ENCODE measurements at places on chromosomes 2 and 18. TPM values are rescaled to one million over a fixed set of nuclear protein-coding genes. Genes with fewer than 3 reads are reported as not detected.

The PIGN gene
- 23.1 TPM for total RNA-seq

The ALPP gene
- total RNA-seq, result not detected

GRCh38 chr2:28780496-28780895 is 28.9 kb downstream of the PPP1CB start:
- DNase-seq, result no peak

DNA sequence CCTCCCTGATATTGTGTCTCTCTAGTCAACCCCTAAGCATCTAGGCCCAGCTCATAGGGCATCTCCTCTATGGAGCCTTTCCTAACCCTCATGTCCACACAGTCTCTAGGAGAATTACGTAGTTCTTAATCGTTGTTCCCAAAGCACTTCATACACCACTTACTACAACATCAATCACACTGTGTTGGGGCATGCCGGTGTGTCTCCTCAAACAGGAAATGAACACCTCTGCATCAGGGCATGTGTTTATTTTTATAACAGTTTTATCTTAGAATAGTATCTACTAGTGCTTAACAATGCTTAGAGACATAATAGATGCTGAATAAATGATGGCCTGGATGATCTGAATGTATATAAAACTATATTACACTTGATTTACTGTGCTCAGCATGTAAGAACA is 19.7 kb downstream of the CYP1B1 start:
- DNase-seq, result no peak

The PDE11A gene
- total RNA-seq, result 2.0 TPM

The KCNG2 gene
- not detected for total RNA-seq

- no peak for DNase-seq
Observed at GRCh38 chr2:76491503-76491902, 780.8 kb upstream of the GCFC2 start.

GRCh38 chr2:204116159-204116792 is 179.7 kb downstream of the ICOS start:
- DNase-seq, result no peak

The XIRP2 gene
- 0.35 TPM for total RNA-seq

DNA sequence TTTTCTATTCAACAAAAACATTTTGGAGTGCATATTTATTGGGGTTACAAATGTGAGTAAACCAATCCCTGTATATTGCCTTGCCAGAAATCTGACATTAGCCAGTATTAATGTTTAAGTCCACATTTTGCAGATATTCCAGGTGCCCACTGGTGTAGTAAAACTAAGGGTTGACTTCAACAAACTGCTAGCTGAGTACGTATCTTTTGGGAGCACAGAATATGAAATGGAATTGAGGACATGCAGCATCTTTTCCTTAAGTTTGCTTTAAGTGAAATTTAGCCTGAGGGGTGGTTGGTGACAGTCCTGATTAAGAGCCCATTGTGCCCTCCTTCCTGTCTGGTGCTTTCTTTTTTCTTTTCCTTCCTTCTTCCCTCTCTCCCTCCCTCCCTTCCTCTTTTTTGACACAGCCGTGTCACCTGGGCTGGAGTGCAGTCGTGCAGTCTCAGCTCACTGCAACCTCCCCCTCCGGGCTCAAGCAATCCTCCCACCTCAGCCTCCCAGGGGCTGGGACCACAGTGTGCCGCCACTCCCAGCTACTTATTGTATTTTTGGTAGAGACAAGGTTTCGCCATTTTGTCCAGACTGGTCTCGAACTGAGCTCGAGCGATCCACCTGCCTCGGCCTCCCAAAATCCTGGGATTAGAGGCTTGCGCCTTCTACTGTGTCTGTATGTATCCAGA is 1.6 kb downstream of the NUP35 start:
- no peak for DNase-seq

- no peak for DNase-seq
Observed at GRCh38 chr2:12110074-12110473, 363.6 kb downstream of the LPIN1 start.

- DNase-seq, result no peak
Observed at GRCh38 chr2:200625282-200625681, 39.5 kb downstream of the AOX1 start.

GRCh38 chr2:210167227-210167626 is 4.0 kb downstream of the KANSL1L start:
- no peak for DNase-seq

GRCh38 chr2:212953170-212953920 is 198.1 kb downstream of the IKZF2 start:
- DNase-seq, result no peak

GRCh38 chr2:148998165-148998830 is 40.2 kb upstream of the LYPD6B start:
- no peak for DNase-seq

DNA sequence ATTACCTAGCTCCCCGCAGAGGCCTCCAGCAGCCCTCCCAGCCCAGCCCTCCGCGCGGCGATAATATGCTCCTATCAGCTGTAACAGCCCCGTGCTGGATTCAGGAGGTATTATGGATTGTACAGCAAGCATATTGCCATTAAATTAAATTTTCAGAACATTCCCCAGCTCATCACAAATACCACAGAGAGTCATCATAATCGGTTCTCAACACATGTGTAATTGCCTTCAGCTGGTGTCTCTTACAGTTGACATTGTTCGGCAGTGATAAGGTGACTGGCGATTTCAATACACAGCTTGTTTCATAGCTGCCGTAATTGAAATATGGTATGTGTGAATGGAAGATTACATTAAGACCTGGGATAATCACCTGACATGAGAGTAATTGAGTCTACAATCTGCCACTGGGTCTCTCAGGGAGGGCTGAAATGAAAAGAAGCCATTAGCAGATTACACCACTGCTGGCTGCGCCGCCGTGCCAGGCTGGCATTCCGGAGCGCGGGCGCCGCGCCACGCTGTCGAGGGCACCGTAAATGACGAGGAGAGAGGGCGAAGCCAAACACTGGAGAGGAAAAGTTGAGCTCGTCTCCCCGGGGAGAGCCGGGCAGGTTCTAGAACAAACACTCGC is 549.4 kb upstream of the SALL3 start:
- DNase-seq, result no peak

The MYO7B gene
- 0.22 TPM for total RNA-seq

DNA sequence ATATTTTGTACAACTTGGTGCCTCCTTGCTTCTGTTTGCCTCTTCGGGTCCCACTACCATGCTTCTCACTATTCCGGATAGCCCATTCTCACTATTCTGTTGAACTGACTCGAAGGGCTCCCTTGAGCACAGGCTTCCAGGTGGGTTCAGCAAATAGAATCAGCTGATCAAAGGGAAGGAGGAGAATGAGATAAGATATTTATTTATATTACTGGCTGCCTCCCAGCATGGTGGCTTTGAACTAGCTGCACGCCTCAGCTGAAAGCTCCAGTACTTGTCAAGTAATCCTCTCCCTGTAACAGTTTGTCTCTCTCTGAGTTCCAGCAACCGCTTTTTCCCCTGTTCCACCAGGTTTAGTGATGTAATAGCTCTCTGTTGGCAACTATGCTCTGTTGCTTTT is 187.8 kb upstream of the HNRNPA3 start:
- DNase-seq, result no peak

The POTEJ gene
- 0.06 TPM for total RNA-seq

The LAMA1 gene
- total RNA-seq, result 0.65 TPM

The HMSD gene
- not detected for total RNA-seq

- DNase-seq, result no peak
Observed at GRCh38 chr18:4638680-4639079, 183.6 kb upstream of the DLGAP1 start.

- no peak for DNase-seq
Observed at GRCh38 chr18:34562252-34562870, 147.7 kb upstream of the DTNA start.

DNA sequence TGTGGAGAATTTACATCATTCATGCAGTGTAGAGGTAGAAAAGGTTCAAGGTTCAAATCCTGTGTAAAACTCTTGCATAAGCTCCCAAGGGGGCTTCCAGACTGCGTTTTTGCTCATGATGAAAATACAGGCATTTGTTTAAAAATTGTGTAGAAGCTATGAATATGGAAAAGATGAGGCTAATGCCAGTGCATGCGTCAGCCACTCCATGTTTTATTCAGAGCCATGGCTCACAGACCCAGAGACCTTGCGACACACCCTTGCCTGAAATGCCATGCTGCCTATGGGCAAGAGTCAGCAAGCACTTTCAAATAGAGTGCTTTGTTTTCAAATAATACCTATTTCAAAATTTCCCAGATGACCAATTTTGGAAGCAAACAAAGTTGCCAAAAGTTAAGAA is 262.3 kb downstream of the TRIB2 start:
- DNase-seq, result no peak

The HK2 gene
- total RNA-seq, result 1.9 TPM

GRCh38 chr2:71889759-71890684 is 257.6 kb downstream of the CYP26B1 start:
- no peak for DNase-seq

- no peak for DNase-seq
Observed at GRCh38 chr2:103010306-103010705, 248.5 kb downstream of the TMEM182 start.

The SERPINB12 gene
- not detected for total RNA-seq

- DNase-seq, result no peak
Observed at GRCh38 chr2:11582612-11582861, 48.7 kb downstream of the GREB1 start.

DNA sequence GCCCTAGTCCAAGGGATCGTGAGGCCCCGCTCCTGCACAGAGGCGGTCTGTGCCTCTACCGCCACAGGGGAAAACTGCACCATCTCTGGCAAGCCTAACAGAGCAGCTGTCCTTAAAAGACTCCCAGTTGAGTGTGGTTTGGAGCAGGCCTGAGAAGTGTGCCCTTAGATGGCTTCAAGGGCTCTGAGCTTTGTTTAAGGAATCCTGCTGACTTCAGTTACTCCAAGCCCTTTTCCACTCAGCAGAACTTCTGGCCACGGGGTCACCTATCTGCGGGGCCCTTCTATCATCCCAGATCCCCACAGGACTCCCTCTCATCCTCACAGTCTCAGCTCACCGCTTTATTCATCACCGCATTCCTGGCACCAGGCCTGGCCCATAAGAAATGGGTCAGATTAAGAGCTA is 131.5 kb downstream of the CCDC74A start:
- DNase-seq, result no peak

GRCh38 chr18:13278062-13278630 is 59.6 kb downstream of the LDLRAD4 start:
- no peak for DNase-seq

DNA sequence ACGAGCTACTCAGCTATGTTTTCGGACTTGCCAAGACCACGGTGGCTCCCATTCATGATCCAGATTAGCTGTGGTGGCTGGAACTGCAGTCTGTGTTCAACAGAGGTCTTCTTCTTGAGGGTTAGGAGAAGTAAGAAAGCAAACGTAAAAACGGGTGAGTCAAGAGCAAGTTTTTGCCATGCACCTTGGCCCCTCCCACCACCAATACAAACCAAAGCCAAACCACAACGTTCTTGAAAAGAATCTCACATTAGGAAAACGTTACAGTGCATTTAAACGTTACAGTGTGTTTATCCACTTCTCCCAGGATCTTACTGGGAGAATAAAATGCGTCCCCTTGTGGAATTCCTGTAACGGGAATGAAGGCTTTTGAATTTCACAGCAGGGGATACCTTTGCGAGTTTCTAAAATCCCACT is 725 bp downstream of the FBXO48 start:
- DNase-seq, result no peak

DNA sequence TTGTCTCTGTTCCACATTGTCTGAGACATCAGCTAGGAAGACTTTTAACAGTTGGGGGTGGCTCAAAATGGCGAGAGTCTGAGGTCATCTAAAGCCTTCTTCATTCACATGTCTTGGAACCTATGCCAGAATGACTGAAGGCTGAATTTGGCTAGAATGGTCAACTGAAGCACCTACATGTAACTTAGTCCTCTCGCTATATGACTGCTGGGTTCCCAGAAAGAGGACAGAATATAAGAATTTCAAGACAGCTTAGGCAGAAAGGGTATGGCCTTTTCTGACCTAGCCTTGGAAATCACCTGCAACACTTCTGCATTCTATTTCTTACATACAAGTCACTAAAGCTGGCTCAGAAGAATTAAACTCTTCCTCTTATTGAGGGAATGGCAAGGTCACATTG is 75.6 kb upstream of the OTX1 start:
- no peak for DNase-seq

- no peak for DNase-seq
Observed at GRCh38 chr2:74222300-74222650, 23.9 kb downstream of the MTHFD2 start.

GRCh38 chr2:214492608-214493007 is 81.8 kb downstream of the VWC2L start:
- DNase-seq, result no peak

- DNase-seq, result no peak
Observed at GRCh38 chr2:70049255-70049654, 38.0 kb upstream of the PCBP1 start.

- DNase-seq, result no peak
Observed at GRCh38 chr2:3309496-3310355, 67.9 kb downstream of the EIPR1 start.

GRCh38 chr18:76889091-76889699 is 66.8 kb downstream of the ZNF236 start:
- no peak for DNase-seq

The FAM110C gene
- total RNA-seq, result 10.5 TPM

DNA sequence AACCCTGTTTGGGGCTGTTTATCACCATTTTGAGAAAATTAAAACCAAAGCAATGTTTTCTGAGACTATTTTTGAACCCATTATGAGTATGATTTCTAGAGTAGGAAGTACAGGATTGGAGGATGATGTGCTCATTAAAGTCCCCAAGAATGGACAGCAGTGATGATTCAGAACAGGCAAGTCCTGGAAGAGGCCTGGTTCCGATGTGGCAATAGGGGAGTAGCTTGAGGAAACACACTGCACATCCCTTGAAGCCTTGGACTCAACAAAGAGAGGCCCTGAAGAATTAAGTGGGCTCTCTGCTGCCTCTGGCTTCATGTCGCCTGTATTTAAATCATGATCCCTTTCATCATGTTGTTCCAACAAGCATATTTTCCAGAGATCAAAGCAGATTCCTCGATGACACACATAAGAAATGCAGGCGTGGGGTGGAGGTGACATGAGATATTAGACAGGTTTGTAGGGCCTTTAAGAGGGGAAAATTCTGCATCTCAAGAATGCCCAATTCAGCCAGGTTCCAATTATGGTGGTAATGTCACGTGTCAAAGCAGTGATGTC is 242.2 kb downstream of the FHOD3 start:
- no peak for DNase-seq

- DNase-seq, result peak; percentile 79
Observed at GRCh38 chr18:75211953-75212750, 1.6 kb downstream of the TSHZ1 start.

The RPIA gene
- total RNA-seq, result 10.4 TPM

The C2orf80 gene
- not detected for total RNA-seq

- no peak for DNase-seq
Observed at GRCh38 chr2:143802242-143802641, 673.0 kb downstream of the ARHGAP15 start.

GRCh38 chr2:37683921-37684780 is 12.7 kb upstream of the CDC42EP3 start:
- no peak for DNase-seq

The IL36A gene
- total RNA-seq, result not detected

- DNase-seq, result no peak
Observed at GRCh38 chr18:76823161-76823538, 793 bp downstream of the ZNF236 start.

The HOXD13 gene
- not detected for total RNA-seq

- no peak for DNase-seq
Observed at GRCh38 chr2:74603282-74604000, 44.7 kb downstream of the M1AP start.

Measured in pancreas (tissue), 10 donors.